Ascending aorta (tissue), 2 donors: ENCODE measurements at places on chromosomes 5 and 9. TPM values are rescaled to one million over a fixed set of nuclear protein-coding genes. Genes with fewer than 3 reads are reported as not detected.

- H3K27me3 ChIP-seq: no peaks in the 10 kb centered on the region
- H3K4me1 ChIP-seq: peaks cover 5% of the 10 kb centered on the region
- H3K27ac ChIP-seq: peak overlapping the region; percentile 16
- no peak for DNase-seq
- H3K4me3 ChIP-seq: no peak overlapping the region
Measured at GRCh38 chr9:8864545-8864896, 1064.9 kb upstream of the DMAC1 start.

DNA sequence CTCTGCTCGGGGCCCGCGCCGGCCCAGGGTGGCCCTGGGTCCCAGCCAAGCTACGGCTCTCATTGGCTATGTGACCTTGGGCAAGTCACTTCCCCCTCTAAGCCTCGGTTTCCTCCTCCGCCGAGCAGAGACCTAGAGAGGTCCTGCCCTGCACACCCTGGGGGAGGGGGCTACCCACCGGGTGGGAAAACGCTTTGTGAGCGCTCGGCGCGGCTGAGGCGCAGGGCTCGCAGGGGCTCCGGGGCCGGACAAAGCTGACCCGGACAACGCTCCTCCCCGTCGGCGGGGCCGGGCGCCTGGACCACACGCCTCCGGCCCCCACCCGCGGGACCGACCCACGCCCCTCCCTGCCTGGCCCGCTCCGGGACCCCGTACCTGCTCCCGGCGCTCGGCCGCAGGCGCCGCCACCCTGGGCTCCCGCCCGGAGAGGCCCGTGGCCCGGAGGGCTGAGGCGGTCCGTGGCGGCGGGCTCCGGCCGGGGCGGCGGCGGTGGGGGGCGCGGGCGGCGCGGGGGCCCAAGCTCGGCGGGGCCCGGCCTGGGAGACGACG, 85.7 kb upstream of the MELK start:
- peak overlapping the region; percentile 74 for H3K4me3 ChIP-seq
- peak; percentile 73 for DNase-seq
- no peaks in the 10 kb centered on the region for H3K27me3 ChIP-seq
- H3K4me1 ChIP-seq: peaks cover 25% of the 10 kb centered on the region

GRCh38 chr9:99405359-99405758, 183.3 kb downstream of the SEC61B start:
- H3K4me1 ChIP-seq: no peaks in the 10 kb centered on the region
- DNase-seq: no peak
- no peaks in the 10 kb centered on the region for H3K27me3 ChIP-seq
- H3K4me3 ChIP-seq: no peak overlapping the region

DNA sequence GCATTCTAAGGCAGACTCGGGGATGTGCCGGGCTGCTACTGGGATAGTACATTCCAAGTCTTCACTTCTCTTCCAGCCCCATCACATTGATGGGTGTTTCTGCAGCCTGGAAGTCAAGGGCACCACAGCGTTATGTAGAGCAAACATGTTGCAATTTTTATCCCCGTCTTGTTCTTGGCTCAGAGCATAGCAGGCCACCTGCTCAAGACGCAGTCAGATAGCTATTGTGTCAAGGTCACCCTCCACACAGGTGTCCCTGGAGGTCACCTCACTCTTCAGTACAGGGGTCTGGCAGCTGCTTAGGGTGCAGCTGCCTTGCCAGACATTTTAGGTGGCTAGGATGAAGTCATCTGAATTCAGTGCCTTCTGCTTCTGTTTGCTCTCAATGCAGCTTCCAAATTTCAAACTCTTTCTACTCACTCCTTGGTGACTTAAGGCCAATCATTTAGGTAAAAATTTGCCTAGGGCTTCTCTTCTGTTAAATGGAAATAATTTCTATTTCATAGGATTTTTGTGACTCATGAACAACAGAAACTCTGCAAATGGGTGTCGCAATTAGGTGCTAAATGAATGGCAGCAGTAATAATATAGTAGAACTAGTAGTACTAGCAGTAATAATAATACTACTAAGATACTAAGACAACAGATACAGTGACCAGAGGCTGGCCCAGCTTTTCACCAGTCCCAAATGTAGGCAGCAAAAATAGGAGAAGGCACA, 24.3 kb downstream of the KCNV2 start:
- H3K27ac ChIP-seq: no peak overlapping the region
- DNase-seq: no peak
- no peaks in the 10 kb centered on the region for H3K36me3 ChIP-seq
- no peaks in the 10 kb centered on the region for H3K4me1 ChIP-seq

DNA sequence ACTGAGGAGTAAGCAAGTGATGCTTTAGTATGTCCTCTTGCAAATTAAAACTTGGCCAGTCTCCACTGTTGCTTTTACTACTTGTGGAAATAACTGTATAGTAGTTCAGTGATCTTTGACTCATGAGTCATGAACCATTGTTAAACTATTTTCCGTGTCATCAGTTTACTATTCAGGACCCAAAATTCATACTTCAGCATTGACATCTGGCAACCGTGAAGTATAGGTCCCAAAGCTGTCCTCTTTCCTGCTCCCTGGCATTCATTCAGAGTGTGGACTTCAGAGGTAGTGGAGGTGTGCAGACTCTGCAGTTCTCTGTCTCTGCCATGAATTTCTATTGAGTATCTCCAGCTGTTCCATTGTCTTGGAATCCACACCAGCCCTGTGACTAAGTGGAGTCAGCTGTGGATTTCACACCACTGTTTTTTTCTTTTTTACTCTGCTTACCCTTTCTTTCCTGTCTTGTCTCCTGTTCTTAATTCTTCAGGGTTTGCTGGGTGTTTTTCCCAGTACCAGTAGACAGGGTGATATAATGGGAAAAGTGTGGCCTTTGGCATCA, 7.5 kb downstream of the TDRD7 start:
- DNase-seq: no peak
- no peaks in the 10 kb centered on the region for H3K27me3 ChIP-seq
- peaks cover 5% of the 10 kb centered on the region for H3K4me1 ChIP-seq
- no peak overlapping the region for H3K4me3 ChIP-seq

DNA sequence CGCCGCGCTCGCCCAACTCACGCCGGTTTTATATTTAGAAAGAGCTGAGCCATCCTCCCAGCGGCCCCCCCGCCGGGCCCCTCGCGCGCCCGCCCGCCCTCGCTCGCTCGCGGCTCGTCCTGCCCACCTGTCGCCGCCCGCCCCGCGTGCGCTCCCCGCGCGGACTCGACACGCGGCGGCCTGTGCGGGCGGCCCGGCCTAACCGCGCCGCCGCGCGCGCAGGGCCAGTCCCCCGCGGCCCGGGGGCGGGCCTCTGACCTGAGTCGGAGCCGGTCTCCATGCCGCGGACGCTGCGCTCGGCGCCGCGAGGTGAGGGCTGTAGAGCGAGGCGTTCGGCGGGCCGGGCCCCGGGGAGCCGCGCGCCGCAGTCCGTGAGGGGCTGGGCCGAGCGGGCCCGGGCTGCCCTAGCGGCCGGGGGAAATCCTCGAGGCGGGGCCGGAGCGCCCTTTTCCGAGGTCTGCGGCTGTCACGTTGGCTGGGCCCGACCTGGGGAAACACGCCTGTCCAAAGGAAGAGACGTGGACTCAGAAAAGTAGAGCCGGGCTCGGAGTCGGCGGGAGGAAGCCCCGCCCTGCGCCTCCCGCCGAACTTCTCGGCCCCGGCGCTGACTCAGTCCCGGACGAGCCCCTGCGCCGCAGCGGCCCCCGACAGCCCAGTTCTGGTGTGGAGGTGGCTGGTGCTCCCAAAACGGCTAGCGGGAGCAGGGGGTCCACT, at the start of gene ECPAS:
ECPAS (minus strand) TSS at position 526 of the 714 bp plus-strand sequence. CDS start 11,465 bp downstream, outside the sequence.
- peaks cover 14% of the 10 kb centered on the region for H3K4me1 ChIP-seq
- no peaks in the 10 kb centered on the region for H3K27me3 ChIP-seq
- peak within 1 kb of the TSS; percentile 98 for H3K4me3 ChIP-seq
- H3K27ac ChIP-seq: peak within 1 kb of the TSS; percentile 99

DNA sequence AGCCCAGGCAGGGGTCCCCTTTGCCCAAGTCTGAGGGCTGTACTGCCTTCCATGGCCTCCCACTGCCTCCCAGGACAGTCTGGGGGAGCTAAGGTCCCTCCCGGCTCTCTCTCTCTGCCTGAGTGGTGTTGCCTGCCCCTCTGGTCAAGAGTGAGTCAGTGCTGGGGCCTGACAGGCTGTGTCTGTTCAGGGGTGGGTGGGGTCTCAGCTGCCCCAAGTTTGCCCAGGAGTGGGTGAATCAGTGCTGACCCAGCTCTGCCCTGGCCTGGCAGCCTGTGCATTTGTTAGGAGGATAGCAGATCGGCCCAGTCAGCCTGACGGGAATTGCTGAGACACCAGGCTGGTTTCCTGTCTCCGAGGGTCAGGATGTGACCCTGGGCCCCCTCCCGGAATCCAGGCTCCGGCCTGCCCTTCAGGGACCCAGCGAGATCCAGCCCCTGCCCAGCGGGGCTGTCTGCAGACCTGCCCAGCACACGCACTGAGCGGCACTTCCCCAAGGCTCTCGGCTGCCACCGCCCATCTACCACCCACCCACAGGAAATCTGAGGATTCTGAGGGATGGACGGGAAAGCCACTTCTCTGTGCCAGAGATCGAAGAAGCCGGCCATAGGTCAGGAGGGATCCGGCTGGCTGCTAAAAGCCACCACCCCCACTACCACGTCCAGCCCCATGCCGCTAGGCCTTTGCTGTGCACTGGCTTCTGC, 15.9 kb downstream of the ENG start:
- H3K27me3 ChIP-seq: no peaks in the 10 kb centered on the region
- H3K4me3 ChIP-seq: peak overlapping the region; percentile 15
- peak overlapping the region; percentile 97 for H3K27ac ChIP-seq
- peaks cover 77% of the 10 kb centered on the region for H3K4me1 ChIP-seq
- peaks cover 25% of the 10 kb centered on the region for H3K36me3 ChIP-seq

- no peak for DNase-seq
- no peak overlapping the region for H3K27ac ChIP-seq
- no peaks in the 10 kb centered on the region for H3K36me3 ChIP-seq
- no peaks in the 10 kb centered on the region for H3K27me3 ChIP-seq
- H3K4me1 ChIP-seq: no peaks in the 10 kb centered on the region
Measured at GRCh38 chr9:71630377-71630995, 137.8 kb downstream of the CEMIP2 start.

GRCh38 chr5:74239261-74239660, 401.3 kb downstream of the ENC1 start:
- no peak overlapping the region for H3K27ac ChIP-seq
- H3K36me3 ChIP-seq: no peaks in the 10 kb centered on the region
- H3K27me3 ChIP-seq: no peaks in the 10 kb centered on the region
- no peak overlapping the region for H3K4me3 ChIP-seq

DNA sequence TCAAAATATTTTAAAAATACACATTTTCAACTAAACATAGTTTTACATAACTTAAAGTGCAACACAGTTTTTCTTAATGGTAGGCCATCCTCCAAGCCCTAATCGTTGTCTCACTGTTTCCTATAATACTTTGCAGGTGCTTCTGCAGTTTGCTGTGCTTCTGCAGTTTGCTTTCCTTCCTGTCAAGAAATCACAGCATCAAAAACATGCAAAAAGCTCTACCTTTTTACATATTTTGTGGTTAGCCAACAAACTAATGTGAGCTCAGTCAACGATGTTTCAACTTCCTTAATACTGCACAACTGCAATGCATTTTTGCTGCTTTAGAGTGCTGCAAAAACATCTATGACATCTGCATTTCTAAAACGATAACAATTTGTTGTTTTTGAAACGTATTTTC, 25.2 kb downstream of the EMB start:
- H3K4me3 ChIP-seq: no peak overlapping the region
- no peak overlapping the region for H3K27ac ChIP-seq
- no peak for DNase-seq
- H3K4me1 ChIP-seq: no peaks in the 10 kb centered on the region
- no peaks in the 10 kb centered on the region for H3K27me3 ChIP-seq

DNA sequence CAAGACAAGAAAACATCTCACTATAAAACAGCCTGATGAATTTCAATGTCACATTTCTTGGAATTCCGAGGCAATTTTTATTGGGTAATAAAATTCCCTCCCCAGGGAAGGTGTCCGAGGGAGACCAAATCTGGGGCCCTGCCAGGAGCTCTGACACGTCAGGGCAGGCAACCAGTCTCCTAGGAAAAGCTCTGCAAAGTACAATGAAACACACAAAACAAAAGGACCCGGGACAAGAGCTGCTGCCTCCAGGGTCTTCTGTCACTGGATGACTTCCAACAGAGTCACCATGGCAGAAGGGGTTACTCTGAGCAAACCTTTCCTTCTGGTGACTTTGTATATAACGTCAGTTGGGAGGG, 50.8 kb downstream of the SAXO1 start:
- H3K4me1 ChIP-seq: no peaks in the 10 kb centered on the region
- DNase-seq: no peak
- no peak overlapping the region for H3K27ac ChIP-seq
- no peak overlapping the region for H3K4me3 ChIP-seq
- H3K27me3 ChIP-seq: no peaks in the 10 kb centered on the region

DNA sequence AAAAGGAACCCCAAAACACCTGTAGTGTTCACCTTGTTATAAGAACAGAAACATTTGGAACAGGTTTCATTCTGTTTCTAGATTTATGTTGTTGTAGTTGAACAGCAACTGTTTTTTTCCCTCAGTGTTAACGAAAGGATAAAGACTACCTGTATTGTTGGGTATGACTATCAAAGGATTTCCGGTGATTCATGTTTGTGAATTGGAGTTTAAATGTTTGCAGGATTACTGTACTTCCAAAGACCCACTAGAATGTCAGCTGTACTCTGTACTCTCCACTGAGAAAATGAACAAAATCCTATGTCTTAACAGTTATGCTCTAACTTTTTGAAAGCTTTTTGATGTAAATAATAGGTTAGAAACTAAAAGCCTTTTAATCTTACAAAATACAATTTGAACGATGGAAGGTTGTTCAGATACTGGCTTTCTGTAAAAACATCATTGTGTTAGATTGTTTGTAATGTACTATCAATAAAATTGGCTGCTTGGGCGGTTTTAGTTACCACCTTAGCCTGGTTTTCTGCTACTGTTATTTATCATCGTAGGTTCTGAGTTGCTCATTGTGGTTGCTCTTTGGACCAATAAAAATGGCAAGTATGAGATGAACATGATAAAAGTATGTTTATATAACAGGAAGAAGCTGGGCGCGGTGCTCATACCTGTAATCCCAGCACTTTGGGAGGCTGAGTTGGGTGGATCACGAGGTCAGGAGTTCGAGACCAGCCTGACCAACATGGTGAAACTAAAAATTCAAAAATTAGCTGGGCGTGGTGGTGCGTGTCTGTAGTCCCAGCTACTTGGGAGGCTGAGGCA, 44.1 kb downstream of the DCP2 start:
- H3K36me3 ChIP-seq: peaks cover 4% of the 10 kb centered on the region
- H3K4me3 ChIP-seq: no peak overlapping the region
- no peaks in the 10 kb centered on the region for H3K27me3 ChIP-seq
- H3K4me1 ChIP-seq: no peaks in the 10 kb centered on the region

GRCh38 chr9:125593581-125594222, 113.3 kb downstream of the MAPKAP1 start:
- no peaks in the 10 kb centered on the region for H3K27me3 ChIP-seq
- no peak overlapping the region for H3K4me3 ChIP-seq
- H3K36me3 ChIP-seq: no peaks in the 10 kb centered on the region
- no peak overlapping the region for H3K27ac ChIP-seq
- DNase-seq: no peak
- no peaks in the 10 kb centered on the region for H3K4me1 ChIP-seq

The TMEM215 gene
- total RNA-seq: 0.75 TPM

The LCN2 gene
- not detected for total RNA-seq

The NSUN2 gene
- total RNA-seq: 19.1 TPM

The IL9 gene
- total RNA-seq: not detected

The ANKDD1B gene
- not detected for total RNA-seq

The ALDOB gene
- 4.8 TPM for total RNA-seq

The CERCAM gene
- 70.5 TPM for total RNA-seq

The BTNL3 gene
- not detected for total RNA-seq
